ENCODE measurements at places on chromosomes 4 and X.

- DNase-seq, result no peak
Measured at GRCh38 chrX:34880656-34881055, 61.9 kb upstream of the FAM47B start.

GRCh38 chrX:78322863-78323262 is 4.5 kb downstream of the CYSLTR1 start:
- DNase-seq, result no peak

GRCh38 chrX:115603534-115604074 is 42.6 kb downstream of the PLS3 start:
- DNase-seq, result no peak

DNA sequence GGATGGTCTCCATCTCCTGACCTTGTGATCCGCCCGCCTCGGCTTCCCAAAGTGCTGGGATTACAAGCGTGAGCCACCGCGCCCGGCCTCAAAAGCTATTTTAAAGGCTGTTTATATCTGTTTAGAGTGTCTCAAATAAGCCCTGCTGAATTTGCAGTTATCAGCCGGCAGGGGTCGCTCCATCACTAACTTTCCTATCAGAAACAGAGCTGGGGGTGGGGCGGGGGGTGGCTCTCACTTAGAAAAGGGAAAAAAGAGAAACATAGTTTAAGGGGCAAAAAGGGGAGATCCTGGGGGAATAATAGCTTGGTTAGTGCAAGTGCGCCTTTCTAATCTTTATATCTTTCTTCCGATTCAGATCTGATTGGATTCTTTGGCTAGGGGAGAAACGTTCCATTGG is 450.7 kb downstream of the UBE2NL start:
- no peak for DNase-seq

- no peak for DNase-seq
Measured at GRCh38 chr4:150867148-150867547, 147.9 kb downstream of the LRBA start.

DNA sequence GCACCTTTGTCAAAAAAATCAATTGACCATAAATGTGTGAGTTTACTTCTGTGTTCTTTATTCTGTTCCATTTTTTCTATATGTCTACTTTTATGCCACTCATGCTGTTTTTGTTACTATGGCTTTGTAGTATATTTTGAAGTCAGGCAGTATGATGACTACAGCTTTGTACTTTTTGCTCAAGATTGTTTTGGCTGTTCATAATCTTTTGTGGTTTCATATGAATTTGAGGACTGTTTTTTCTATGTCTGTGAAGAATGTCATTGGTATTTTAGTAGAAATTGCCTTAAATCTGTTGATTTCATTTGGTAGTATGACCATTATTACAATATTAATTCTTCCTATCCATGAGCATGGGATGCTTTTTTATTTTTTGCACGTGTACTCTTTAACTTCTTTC is 346.8 kb downstream of the PPP3CA start:
- DNase-seq, result no peak

DNA sequence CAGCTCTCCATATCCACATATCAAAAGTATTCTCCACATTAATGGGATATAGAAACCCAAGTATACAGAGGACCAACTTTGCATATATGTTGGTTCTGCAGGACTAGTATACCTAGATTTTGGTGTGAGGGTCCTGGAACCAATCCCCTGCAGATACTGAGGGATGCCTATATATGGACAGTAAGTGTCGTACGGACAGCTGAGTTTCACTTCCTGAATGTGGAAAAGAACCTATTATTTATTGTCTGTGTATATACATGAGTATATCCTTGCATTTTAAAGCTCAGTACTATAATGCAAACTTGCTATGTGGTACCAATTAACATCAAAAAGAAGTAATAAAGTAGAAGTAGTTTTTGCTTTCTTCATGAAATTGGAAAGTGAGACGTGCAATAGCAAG is 101.9 kb downstream of the FBXW7 start:
- no peak for DNase-seq

- no peak for DNase-seq
Measured at GRCh38 chr4:124409044-124409443, 303.5 kb downstream of the ANKRD50 start.

GRCh38 chr4:111066447-111066846 is 443.6 kb upstream of the PITX2 start:
- DNase-seq, result no peak
